ENCODE measurements at places on chromosomes 5 and 9.

- peak; percentile 26 for DNase-seq
These were observed 51.6 kb upstream of the LIFR start for GRCh38 chr5:38607930-38608564.

DNA sequence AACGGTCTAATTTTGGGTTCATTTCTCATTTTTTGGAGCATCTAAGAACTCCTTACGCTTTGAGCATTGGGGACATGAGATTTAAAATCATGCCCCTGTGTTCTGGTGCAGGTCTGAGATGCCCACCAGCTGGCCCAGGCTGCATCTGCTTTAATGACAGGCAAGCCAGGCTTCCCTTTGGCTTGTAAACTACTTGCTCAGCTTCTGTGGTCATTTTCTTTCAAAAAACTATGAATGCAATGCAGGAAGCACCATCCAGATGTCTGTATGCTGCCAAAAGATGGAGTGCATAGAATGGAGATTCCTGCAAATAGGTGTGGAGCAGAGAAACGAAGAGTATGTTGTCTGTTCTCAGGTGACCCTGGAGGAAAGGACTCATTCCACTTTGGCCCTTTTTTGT lies 399.9 kb upstream of the ADAMTSL1 start:
- DNase-seq: peak; percentile 24

DNA sequence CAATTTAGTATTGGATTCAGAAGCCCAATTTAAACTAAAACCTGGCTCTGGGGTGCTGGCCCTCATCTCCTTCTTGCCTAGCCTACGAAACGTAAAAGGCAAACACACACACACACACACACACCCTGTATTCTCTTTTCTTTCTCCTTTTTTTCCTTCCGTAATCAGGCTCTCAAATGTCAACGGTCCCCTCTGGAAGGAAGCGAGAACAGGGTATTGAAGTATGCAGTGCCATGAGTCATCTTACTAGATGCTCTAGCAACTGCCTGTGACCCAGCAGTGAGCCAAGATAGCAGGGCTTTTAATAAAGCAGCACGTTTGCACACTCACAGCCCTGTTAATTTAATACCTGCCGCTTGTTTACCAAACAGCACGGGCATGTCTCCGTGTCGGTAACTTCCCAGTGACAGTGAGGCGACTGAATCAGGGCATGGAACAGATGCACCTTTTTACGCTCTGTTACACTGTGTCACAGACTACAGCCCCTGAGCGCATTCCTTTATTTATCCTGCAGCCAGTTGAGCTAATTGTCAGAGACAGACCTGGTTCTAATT lies 243.8 kb downstream of the BNC2 start:
- DNase-seq: peak; percentile 72

GRCh38 chr5:68292316-68292715 lies 76.8 kb downstream of the PIK3R1 start:
- DNase-seq: peak; percentile 45

DNA sequence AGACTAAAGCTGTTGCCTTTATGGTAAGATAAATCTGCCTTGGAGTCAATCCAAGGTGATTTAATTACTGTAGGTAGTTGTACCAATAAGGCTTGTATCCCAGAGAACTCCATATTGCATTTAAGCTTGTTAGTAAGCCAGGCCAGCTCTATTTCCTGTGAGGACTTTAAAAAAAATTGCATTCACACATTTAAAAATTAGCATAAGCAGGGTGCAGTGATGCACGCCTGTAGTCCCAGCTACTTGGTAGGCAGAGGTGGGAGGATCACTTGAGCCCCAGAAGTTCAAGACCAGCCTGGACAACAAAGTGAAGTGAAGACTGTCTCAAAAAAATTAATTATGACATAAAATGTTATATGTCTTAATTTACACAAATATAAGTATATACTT lies 28.7 kb upstream of the ABL1 start:
- DNase-seq: no peak

- DNase-seq: peak; percentile 6
These were observed 662.1 kb upstream of the FTMT start for GRCh38 chr5:121189342-121190305.

GRCh38 chr9:123322273-123323195 lies 33.5 kb upstream of the CRB2 start:
- DNase-seq: no peak

DNA sequence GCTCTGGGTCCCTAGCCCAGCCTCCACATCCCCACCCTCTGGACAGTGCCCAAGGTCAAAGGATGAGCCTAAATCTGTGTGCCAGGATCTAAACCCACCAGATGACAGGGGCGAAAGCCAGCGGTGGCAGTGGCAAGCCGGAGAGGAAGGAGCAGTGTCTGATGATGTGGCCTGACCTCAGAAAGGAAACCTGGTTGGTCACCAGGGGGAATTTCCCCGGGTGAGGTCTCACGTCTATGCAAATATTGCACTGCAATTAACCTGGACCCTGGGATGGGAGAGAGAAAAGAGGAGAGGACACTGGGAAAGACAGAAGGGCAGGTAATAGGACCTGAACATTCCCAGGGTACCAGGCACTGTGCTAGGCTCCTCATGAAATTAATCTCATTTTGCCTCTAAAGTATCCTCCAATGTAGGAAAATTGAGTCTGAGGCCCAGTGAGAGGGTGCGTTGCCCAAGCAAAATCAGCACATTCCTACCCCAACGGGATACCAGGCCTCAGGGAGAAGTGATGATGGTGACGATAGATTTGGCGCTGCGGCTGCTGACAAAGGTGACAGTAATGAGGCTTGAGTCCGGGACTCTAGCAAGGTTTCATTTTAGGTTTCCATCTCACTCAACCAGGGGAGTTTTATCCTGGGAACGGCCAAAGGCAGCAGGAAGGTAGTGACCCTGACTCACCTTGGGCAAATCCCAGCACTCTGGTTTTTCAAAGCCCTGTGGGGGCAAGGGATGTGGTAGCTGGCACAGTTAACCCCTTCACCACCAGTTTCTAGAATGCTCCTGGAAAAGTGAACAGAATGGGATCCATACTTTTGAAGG lies 13.4 kb upstream of the TNIP1 start:
- DNase-seq: no peak

DNA sequence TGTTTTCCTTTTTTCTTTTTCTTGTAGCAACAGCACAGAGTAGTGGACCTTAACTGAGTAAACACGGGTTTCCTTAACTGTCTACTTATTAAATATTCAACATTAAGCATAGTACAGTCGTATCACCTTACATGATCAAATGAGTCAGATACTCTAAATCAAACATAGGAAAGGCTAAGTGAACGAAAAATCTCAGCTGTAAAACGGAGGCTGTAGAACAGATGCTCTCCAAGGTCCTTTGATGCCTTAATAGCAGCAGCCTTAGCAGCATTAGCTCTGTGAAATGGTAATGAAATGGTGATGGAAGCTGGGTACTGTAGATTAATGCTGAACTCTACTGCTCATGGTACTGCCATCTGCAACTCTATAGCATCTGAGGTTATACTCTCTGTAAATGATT lies 1433.3 kb upstream of the C9orf72 start:
- DNase-seq: no peak

Data from AG10803 (cell line).